ENCODE measurements at places on chromosomes 7 and 10.

DNA sequence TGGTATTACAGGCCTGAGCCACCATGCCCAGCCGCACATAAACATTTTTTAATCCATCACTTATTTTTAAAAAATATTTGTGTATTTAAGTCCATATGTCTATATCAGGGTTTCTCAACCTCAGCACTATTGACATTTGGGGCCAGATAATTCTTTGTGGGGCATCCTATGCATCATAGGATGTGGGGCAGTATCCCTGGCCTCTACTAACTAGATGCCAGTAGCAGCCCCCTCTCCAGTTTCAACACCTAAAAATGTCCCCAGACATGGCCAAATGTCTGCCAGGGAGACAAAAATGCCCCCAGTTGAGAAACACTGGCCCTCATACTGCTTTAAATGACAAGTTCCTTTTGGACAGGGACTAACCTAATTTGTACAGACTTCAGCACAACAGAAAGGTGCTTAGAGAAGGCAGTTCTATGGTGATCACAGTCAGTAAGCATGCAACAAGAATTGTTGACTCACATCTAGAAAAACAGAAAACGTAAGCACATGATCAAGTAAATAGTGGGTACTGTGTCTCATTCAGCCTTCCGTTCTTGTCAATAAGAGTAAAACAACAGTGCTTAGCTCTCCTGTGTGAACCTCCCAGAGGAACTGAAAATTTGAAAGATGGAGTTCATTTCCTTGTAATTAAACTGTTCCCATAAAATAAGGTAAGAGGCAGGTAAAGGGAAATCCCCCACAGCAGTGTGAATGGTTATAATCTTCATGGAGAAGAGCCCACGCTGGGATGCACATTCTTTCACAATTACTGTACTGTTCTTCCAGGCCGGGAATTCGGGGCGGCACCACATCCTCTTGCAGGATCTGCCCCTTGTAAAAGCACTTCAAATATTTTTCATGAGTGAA, 17.3 kb upstream of the ADRB1 start:
- no peak for DNase-seq

DNA sequence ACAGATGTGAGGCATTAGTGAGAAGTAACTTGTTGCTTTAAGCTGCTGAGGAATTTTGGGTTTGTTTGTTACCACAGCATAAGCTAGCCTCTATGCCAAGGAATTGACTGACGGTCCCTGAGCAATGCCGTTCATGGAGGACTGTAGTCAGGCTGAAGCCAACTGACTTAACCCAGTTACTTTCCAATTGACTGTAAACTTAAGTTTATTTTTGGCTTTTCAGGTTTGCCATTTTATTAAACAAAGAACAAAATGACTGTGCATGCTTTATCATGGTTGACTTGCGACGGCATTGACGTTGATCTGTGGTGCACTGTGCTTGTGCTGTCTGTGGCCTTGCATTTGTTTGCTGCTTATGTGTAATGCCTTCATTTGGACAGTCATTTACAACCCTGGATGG, 53.5 kb downstream of the DNAJB9 start:
- DNase-seq: no peak

DNA sequence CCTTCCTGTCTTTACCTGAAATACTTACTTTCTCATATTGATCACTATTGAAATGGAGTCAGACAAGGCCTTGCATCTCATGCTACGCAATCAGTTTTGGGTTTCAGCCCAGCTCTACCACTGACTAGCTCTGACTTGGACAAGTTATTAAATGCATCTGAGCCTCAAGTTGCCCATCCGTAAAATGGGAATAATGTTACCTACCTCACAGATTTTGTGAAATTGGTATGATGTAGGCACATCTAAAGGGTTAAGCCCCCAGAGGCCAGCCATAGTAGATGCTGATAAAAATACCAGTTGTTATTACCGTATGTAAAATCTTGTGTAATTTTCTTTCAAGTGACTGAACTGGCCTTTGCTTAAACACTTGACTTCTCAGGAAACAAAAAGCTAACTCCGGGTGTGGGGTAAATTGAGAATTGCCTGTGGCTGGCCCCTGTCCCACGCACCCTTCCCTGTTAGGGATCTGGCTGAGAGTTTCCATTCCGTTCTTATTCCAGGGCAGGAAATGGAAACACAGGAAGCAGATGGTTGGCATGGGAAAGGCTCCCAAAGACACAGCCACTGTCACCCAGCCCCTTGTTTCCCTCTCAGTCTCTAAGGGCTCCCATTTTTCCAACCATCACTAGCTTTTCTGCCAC, 7.5 kb downstream of the DUSP5 start:
- no peak for DNase-seq

DNA sequence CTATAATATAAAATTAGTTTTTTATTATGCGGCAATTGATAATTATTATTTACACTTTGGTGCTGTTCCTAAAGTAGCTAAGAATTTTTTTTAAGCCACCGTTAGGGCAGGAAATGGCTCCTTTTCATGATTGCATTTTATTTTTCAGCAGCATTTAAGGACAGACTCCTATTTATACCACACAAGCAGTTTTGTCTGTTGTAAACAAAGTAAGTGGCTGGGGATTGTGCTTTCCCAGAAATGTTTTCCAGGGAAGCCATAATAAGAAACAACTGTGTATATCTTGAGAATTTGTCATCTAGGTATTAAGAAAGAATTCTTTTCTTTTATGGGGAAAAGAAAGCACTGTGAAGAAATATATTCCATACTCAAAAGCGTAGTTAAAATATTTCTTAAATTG, 232.0 kb downstream of the VTI1A start:
- no peak for DNase-seq

GRCh38 chr10:68124718-68125117, 15.4 kb downstream of the MYPN start:
- DNase-seq: no peak

GRCh38 chr7:10537764-10538163, 435.9 kb upstream of the PHF14 start:
- DNase-seq: no peak

GRCh38 chr10:109173121-109173520, 750.2 kb downstream of the XPNPEP1 start:
- no peak for DNase-seq

- no peak for DNase-seq
Measured at GRCh38 chr10:100155936-100156335, 29.9 kb downstream of the ERLIN1 start.

- DNase-seq: no peak
Measured at GRCh38 chr7:143359771-143360353, 2.7 kb downstream of the FAM131B start.

GRCh38 chr7:18895456-18895855, 222.0 kb downstream of the TWIST1 start:
- DNase-seq: no peak

- DNase-seq: no peak
Measured at GRCh38 chr10:110569122-110569521, 1.6 kb downstream of the SMC3 start.

All from T-helper 2 cell treated with Interferon-gamma antibody and Interleukin-4, amounts not matched to agents 5 μg/mL and 100 μg/mL, for 36 hours (primary cell).